Kidney epithelial cell (primary cell): ENCODE measurements at places on chromosomes 5 and 9. TPM values are rescaled to one million over a fixed set of nuclear protein-coding genes. Genes with fewer than 3 reads are reported as not detected.

Gene GFI1B
- total RNA-seq, result not detected in 2 replicates

Gene RALGDS
- total RNA-seq, result 39.9 and 43.7 TPM in 2 replicates

Gene ASPN
- not detected in 2 replicates for total RNA-seq

Gene CD180
- 0.04 TPM in 1 of 2 replicates, not detected in the other for total RNA-seq

Gene HSDL2
- total RNA-seq, result 11.2 and 15.2 TPM in 2 replicates

Gene TMC1
- not detected in 2 replicates for total RNA-seq

Gene PLEKHG4B
- 4.0 and 5.4 TPM in 2 replicates for total RNA-seq

Gene PDLIM4
- 146 and 164 TPM in 2 replicates for total RNA-seq

Gene CDK7
- 50.3 and 52.8 TPM in 2 replicates for total RNA-seq

Gene ZNF608
- total RNA-seq, result 50.2 and 67.7 TPM in 2 replicates
